ENCODE measurements at places on chromosomes 7 and 10.

DNA sequence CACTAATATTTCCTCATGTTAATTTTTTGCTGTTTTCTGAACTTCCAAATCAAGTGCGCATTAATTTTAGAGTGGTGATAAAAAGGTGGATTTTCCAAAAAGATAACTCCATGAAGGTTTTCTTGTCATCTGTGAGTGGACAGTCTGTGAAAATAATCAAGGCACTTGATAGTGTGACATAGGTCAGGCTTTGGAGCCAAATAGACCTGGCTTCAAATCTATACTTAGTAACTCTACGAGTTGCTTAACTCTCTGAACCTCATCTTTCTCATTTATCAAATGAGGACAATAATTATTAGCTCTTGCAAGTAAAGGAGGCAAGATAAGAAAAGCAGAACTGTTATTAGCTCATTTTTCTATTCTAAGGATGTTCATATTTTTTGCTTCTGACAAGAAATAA is 24.7 kb upstream of the MET start:
- DNase-seq = no peak

DNA sequence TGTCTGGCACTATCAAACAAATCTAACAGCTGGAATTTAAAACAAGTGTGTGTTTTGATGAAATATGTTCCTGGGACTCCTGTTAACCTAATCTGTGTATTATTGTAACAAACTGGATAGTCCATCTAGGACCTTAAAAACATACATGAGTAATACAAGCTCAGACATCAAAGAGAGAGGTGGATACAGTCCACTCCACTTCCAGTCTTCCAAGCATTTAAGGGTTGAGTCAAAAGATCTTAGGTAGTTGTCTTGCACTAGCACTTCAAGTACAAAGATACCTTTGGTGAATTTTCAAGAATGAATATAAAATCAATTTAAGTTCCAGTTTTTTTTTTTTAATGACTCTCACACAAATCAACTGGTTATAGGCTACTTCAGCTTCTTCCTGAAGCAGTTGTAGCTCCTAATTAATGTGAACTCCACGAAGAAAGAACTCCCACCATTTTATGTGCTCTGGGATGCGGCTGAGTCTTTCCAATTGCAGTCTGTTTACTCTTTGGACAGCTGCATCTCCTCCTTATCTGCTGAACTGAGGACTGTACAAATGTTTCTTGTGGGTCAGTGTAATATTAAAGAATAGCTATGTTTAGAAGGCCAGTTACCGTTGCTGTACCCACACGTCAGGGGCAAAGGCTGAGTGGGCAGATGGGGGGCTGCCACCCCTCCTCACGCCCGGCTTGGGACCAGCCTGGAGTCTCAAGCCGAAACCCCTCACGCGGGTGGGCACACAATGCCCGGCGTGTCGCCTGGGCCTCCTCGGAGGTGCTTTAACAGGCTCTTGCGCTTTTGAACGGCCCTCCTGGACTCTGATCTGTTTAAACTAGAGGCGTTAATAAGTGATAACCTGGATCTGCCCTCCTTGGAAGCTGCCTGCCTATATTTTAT is 2.9 kb upstream of the IGF2BP3 start:
- DNase-seq = no peak

DNA sequence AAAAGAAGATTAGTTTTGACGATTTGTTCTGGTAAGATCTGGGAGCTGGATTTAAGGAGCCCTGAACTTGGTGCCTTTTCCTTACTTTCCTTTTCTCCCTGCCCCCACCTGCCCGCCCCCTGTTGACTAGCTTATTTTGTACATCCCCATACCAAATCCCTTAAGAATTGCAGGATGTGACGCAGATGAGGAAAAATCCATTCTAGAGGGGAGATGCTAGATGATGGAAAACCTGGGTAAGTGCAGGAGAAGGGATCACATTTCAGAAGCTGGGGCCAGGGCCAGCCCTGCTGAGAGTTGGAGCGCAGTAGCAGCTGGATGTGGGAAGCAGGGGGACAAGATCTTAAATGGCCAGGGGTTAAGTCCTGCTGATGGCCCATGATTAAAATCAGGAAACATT is 93.9 kb downstream of the CCDC3 start:
- DNase-seq = no peak

- DNase-seq = no peak
These were observed 162.7 kb downstream of the ETV1 start for GRCh38 chr7:13826752-13827151.

- peak; percentile 21 for DNase-seq
These were observed 34.0 kb downstream of the GATA3 start for GRCh38 chr10:8088504-8088903.

- no peak for DNase-seq
These were observed 28.0 kb upstream of the SPOCK2 start for GRCh38 chr10:72116372-72116771.

DNA sequence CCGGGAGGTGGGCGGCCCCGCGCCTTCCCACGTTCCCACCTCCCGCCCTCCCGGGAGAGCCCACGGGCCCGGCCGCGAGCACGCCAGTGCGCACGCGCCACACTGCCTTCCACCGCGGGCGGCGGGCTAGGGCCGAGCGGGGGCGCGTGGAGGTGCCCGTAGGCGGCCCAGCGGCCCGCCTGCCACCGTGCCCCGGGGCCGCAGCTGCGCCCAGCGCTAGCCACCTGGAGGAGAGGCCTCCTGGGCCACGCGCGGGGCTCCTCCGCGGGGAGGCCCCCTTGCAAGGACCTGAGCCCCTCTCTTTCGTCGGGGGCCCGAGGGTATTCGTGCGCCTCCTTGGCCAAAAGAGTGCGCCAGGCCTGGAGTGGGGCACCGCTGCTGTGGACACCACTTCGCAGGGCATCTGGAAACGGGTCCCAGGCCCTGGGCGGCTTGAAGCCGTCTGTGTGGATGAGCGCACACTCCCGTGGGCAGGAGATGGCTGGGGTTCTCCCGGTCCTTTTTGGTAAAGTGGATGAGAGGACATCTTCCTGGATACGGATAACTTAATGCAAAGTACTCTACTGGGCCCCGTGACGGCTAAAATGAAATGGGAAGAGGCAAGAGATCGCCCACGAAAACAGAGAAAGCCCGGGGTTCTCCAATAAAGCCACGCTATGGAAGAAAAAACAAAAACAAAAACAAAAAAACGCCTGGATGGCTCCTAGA is 9.0 kb upstream of the EBF3 start:
- no peak for DNase-seq

DNA sequence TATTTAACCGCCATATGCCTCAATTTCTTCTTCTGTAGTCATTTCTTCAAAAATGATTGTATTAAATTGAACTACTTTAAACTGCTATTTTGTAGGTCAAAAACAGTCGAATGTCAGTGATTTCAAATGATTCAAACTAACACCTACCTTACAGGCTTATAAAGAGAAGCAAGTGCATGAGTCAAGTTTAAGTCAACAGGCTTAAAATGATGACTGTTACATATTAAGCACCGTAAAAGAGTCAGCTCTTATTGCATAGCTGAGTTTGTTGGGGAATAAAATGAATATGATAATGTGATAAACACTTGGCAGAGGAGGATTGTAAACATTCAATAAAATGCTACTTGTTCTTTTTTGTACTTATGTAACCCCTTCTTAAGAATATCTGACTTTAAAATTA is 90.1 kb upstream of the ANKRD1 start:
- DNase-seq = no peak

DNA sequence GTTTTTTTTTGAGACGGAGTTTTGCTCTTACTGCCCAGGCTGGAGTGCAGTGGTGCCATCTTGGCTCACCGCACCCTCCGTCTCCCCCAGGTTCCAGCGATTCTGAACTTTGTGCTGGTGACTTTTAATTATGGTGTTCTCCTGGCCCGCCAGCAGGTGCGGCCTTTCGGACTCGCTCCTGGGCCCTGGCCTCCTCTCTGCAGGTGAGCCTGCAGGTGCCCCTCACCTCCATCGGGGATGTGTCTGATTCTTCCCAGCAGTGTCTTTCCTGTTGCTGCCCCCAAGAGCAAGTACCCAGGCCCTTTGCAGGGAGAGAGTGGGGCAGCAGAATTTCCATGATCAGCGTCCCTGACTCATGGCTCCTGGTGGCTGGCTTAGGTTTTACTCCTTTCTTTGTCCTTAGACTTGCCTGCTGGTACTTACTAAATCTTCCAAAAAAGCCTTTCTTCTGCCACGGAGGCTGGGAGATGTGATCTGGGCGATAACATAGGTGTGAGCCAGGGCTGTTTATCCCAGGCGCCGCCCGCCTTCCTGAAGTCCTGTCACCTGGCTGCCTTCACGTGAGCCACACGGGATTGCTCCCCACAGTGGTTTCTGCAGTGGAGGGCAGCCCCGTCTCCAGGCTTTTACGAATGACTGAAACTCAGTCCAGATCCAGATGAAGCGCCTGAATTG is 10.7 kb downstream of the WIPI2 start:
- no peak for DNase-seq

- no peak for DNase-seq
These were observed 96.2 kb downstream of the VOPP1 start for GRCh38 chr7:55475855-55476803.

DNA sequence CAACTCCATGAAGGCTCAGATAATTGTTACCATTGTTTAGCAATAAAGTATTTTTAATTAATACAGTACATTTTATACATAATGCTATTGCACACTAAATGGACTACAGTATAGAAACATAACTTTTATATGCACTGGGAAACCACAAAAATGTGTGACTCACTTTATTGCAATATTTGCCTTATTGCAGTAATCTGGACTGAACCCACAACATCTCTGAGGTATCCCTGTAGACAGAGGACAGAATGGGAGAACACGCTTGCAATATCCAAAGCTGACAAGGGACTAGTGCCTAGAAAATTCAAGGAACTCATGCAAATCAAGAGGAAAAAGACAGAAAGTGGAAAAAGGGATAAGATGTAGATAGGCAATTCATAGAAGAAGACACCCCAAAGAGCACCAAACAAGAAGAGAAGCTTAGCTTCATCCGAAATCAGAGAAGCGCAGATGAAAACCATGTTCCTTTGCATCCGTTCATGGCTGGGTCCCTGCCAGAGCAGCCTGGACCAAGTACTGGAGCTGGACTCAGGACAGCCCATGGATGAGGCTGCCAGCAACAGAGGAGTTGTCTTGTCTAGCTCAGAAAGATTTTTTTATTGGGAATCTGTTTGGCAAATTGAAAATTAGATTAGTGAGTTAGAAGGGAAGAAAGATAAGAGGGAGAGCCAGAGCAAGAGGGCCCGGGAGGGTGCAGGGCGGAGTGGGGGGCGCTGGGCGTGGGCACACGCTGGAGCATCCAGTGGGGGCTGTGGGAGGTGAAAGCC is 16.0 kb upstream of the GALNTL5 start:
- no peak for DNase-seq

GRCh38 chr7:81014266-81014665 is 95.4 kb upstream of the SEMA3C start:
- no peak for DNase-seq

- DNase-seq = no peak
These were observed at the start of gene BLNK for GRCh38 chr10:96271016-96271815. Gene BLNK (minus strand): TSS chr10:96271569. CDS start chr10:96271398, 171 bp downstream.

DNA sequence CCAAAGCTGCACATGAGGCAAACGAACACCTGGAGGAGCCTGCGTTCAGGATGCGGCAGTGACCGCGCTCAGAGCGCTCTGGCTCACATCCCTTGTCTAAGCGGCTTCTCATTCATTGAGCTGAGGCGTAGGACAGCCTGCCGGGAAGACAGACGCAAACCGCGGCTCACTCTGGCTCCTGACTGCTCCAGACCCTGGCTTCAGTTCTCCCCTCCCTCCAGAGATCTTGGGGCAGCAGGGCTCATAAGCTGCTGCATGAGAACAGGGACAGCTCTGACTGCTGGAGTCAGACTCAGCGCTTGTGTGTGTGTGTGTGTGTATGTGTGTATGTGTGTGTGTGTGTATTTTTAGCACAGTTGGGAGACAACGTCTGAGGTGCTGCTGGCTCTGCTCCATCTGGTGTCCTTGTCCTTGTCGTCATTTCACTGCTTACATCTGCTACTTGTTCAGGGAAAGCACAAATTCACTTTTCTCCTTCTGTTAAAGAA is 15.8 kb upstream of the LYZL2 start:
- DNase-seq = no peak

DNA sequence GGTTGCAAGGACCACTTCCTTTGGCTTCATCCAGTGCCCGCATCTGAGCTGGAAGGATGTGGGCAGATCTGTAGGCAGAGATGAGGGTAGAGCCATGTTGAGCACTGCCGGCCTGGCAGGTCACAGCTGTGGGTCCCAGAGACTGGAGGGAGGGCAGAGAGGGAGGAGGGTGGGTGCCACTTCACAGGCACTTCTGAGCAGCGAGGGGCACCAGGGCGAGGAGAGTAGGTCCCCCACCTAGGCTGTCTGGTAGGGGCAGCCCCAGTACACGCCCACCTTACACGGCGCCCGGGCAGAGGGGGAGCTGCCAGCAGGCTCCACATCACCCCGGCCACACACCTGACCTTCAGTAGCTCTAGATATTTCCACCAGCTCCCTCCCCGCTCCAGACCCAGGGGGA is 473.0 kb upstream of the FOXK1 start:
- DNase-seq = no peak

DNA sequence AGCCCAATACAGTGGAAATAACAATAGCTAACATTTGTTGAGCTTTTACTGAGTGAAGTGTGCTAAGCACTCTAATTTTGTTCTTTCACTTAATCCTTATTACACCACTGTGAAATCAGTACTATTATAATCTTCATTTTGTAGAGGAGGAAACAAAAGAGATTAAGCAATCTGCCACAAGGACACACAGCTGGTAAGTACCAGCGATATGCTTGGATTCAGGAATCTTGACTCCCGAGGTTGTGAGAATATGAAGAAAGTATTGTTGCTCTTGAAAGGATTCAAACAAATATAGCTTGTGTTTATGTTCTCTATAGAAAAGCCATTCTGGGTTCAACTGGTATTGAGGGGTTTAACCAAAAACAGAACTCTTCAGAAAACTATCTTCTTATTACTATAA is 93.7 kb upstream of the HECTD2 start:
- DNase-seq = no peak

GRCh38 chr7:77830649-77831355 is 32.2 kb downstream of the PHTF2 start:
- DNase-seq = no peak

- DNase-seq = no peak
These were observed 168.9 kb upstream of the PHF14 start for GRCh38 chr7:10804770-10805169.

DNA sequence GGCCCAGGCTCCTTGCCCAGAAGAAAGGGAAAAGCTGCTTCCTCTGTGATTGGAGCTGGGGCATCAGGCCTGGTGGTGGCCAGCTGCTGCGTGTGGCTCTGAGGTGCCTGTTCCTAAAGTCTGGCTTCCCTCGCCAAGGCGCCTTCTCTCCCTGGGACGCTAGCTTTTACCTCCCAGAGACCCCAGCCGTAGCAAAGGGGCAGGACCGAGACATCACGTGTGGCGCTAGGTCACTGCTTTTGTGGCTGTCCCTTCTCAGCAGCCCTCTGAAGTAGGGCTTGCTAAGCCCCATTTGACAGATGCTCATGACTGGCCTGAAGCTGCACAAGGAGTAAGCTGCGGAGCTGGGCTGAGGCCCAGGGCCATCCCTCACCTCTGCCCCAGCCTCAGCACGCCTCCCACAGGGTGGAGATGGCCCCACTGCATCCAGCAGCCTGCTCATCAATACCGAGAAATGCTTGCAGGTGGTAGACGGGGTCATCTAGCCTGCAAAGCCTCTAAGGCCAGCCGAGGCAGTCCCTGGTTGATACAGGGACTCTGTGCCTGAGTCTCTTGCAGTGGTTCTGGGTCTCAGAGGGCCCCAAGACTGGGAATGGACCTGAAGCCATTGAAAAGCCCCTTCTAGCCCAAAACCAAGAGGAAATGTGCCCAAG is 171.2 kb downstream of the LCOR start:
- DNase-seq = no peak

- DNase-seq = peak; percentile 27
These were observed 4.9 kb upstream of the SLC29A3 start for GRCh38 chr10:71314028-71314693.
